Forelimb muscle (tissue), 1 donor: ENCODE measurements at places on chromosomes 6 and 20. TPM values are rescaled to one million over a fixed set of nuclear protein-coding genes. Genes with fewer than 3 reads are reported as not detected.

The KIAA1755 gene
- 8.1 TPM for polyA plus RNA-seq

DNA sequence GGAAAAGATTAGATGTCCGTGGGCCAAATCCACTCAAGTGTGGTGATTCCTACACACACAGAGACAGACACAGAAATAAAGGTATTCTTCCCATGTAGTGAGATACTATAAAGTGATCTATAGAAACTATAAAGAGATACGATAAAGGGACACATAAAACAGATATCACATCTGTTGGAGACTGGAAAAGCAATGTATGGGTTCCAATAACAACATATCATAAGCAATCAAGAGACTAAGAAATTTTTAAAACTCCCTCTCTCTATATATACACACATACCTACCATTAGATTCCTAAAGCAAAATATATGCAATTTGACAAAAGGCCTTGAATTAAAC lies 5.2 kb downstream of the PPP1R10 start:
- no peak for DNase-seq

GRCh38 chr6:7100753-7101081 lies 7.0 kb upstream of the RREB1 start:
- no peak for DNase-seq

DNA sequence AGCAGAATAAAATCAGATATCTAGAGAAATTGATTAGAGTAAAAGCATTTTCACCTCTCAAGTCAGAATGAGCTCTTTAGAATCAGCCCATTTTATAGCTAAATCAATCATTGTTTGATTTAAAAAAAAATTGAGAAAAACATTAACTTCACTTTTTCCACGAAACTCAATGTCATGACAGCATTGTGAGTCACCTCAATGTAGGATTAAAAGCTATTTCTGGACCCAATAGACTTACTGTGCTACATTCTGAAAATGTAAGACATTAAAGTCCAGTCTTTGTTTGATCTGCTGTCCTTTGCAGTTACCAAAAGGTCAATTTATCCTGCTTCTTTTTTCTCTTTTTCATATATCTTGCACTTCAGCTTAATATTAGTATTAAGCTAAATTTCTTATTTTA lies 519.4 kb upstream of the ZNF337 start:
- DNase-seq: no peak

- no peak for DNase-seq
These were observed 39.6 kb upstream of the MLN start for GRCh38 chr6:33843131-33844121.
